NCI-H1930 (cell line): ENCODE measurements at places on chromosomes 12 and 14.

DNA sequence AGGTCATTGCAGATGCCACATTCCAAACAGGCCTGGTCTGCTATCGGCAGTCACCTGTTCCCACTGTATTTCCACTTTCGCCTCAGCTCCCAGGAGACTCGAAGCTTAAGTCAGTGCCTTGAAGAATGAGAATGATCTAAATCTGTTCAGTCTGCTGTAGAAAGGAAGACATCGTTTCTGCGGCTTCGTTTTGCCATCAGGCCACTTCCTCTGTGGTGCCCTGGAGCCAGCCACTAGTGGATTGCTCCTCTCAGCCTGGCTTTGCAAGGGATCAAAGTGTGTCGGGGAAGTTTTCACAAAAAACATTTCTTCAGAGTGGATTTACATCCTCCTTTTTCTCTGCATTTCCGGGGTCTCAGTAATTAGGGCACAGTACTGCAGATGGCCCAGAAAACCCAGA is 66.7 kb downstream of the AACS start:
- DNase-seq = no peak

GRCh38 chr14:63457498-63457897 is 85.7 kb downstream of the PPP2R5E start:
- DNase-seq = no peak

- DNase-seq = no peak
Observed at GRCh38 chr12:109572506-109572845, 828 bp downstream of the MMAB start.

- no peak for DNase-seq
Observed at GRCh38 chr12:91603060-91603459, 420.4 kb upstream of the DCN start.

DNA sequence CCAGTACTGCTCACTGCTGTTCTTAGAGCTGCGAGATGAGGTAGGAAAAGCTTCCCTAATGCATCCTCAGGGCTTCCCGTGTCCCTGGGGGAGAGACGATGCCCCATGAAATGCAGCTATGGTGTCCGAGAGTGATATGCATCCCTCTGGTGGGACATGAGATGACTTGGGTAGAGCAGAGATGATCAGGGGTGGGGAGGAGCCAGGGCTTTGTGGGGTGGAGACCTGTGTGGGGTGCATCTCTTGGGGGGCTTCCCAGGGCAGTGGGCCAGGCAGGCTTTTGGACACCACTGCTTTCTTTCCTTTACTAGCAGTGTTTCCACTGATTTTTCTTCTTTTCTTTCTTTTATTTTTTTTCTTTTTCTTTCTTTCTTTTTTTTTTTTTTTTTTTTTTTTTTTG is 147.3 kb downstream of the ADGRD1 start:
- DNase-seq = no peak

DNA sequence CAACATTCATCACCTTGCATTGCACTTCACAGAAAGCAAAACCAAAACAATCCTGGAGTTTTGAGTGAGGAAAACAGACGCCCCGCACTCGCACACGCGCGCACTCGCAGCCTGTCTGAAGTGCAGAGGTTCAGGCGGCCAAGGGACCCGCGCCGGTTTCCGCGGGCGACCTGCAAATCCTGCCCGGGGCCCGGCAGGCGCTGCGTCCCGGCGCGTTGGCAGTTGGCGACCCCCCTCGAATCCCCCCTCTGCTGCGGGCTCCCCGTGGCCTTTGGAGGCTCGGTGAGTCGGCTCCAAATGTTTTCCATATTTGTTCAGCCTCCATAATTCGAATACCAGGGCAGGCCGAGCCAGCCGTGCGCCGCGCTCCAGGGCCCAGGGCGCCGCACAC is at the start of gene SSPN:
Gene SSPN (plus strand): TSS at position 324 of the 391 bp plus-strand sequence. CDS start 100 bp downstream, outside the sequence.
- DNase-seq = peak; percentile 24

GRCh38 chr12:52582971-52583456 is 9.4 kb upstream of the KRT74 start:
- peak; percentile 20 for DNase-seq

GRCh38 chr12:121391619-121392324 is 8.1 kb upstream of the RNF34 start:
- no peak for DNase-seq

DNA sequence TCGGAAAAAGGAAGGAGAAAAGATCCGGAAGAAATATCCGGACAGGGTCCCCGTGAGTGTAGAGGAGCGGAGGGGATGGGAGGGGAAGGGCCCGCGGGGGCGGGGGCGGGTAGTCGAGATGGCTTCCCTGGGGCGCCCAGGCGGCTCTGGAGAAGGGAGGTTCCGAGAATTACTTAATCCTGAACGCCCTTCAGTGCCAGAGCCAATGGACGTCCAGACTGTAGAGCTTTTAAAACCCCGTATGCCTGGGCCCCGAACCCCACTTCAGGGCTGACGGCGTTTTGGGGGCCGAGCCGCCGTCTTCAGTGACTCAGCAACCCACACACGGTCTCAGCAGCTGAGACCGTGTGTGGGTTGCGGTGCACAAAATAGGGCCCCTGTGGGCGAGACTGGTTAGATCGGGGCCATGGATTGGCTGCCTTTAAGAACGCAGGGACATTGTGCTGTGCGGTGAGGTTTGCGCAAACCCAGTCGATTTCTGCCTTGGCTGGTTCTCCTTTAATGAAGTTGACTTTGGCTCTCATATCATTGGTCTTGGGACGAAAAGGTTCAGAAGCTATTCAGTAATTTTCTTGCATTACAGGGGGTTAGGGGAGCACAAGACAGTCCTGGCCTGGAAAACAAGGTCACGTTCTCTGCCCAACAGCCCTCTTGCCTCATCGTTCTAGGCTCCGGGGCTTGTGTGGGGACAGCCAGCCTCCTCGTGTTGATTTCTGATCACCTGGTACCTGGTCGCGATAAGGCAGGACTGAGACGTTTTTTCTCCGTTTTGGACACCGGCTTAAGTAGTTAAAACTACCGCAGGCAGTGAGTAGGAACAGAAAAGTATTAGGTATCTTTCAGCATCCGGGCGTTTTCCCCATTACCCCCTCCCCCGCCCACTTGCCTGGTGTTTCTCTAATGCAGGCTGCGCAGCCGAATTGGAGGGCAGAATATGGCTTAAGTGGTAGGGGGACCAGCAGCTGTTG is 775 bp downstream of the GABARAPL1 start:
- peak; percentile 28 for DNase-seq

GRCh38 chr12:12384571-12385340 is 27.9 kb downstream of the BORCS5 start:
- no peak for DNase-seq

GRCh38 chr12:7016958-7017571 is 1.2 kb downstream of the LPCAT3 start:
- DNase-seq = no peak

GRCh38 chr14:24130717-24131548 is 474 bp downstream of the FITM1 start:
- DNase-seq = no peak

DNA sequence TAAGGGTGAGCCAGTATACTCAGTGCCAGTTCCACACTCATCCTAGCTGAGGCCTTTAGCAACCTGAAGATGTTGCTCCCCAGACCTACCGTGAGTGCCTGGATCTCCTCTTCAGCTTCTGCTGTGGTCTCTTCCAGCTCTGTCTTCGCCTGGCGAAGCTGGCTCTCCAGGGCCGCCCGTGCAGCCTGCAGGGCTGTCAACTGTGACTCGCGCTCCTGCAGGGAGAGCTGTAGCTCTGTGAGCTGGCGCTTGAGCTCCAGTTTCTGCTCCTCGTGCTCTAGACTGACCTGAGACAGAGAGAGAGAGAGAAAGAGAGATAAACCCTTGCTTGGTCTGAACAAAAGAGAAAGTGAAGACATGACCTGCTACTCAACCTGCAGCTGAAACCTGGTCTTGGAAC is 84.0 kb downstream of the PRKAB1 start:
- DNase-seq = no peak

DNA sequence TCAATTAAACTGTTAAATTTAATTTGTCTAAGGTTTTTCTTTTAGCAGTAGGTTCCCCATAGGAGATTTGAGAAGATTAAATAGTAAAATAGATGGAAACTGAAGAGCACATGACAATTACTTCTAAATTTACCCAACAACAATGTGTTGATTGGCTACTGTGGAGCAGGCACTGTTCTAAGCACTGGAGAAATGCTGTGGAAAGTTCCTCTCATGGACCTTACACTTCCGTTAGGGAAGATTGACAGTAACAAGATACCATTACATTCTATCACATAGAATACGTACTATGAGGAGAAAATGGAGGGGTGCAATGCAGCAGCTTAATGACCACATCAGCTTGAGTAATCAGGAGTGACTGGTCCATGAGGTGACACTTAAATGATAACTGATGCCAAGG is 8.1 kb upstream of the STAB2 start:
- no peak for DNase-seq

GRCh38 chr12:10847744-10848143 is 1.5 kb downstream of the PRR4 start:
- DNase-seq = no peak

DNA sequence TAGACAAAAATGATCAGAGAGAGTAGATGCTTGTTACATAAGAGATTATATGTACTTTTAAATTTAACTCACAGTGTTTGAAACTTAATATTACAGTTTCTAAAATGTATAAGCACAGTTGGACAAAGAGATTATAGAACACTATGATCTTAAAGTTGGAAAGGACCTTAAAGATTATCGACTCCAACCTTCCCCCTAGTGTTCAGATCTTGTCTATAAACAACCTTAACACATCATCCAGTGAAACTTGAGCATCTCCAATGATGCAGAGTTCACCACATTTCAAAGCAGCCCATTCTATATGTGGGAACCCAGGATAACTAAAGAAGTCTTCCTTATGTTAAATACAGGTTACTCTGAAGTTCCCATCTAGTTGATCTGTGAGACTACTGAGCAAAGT is 480.8 kb downstream of the RMST start:
- no peak for DNase-seq

DNA sequence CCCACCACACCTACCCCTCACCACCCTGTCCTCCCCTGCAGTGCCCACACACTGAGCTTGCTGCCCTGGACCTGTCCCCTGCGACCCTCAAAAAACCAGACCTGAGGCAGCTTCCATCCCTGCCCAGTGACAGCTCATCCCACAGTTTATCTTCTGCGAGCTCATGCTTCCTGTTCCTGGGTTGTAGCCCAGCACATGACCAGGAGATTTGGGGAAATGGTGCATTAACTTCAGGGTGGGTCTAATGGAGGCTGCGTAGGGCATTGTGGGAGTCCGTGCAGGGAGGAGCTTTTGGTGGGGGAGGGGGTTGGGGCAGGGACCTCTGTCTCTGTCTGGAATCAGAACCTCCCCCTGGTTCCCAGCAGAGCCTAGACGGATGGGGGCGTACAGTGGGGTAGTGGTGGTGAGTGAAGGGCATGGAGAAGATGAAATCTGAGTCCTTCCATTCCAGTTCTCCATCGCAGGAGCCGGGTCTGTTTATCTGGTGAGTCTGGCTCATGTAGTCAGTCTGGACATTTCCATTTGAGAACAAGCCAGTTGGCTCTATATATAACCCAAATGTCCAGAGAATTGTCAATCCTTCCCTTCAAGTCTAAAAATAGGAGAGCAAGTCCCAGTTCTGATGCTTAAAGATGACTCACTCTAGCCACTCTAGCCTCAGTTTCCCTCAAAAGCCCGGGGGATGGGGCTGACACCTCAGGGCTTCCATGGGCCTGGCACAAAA is 270.9 kb downstream of the CACNA1C start:
- no peak for DNase-seq

- DNase-seq = no peak
Observed at GRCh38 chr12:7289743-7290142, 14.1 kb upstream of the ACSM4 start.

DNA sequence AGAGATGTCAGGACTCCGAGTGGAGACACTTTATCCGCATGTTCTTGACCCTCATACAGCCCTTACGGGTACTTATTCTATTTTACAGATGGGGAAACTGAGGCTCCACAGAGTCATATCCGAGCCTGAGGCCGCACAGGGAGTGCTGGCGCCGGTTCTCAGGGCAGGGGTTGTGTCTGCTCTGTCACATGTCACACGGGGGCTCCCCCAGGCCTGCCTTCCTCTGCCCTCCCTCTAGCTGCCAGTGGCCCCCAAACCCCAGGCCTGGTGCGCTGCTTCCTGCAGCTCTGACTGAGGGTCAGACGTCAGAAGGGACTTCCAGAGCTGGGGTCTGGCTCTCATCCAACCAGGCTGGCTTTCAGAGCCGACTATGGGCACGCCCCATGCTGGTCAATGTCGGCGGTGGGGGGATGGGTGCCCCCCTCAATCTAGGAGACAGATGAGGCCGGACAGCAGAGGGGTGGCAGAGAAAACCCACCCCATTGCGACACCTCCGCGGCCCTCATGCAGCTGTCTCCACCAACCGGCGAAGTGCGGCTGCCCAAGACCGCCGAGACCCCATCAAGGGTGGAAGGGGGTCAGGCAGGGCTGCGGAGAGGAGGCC is 811 bp upstream of the INF2 start:
- no peak for DNase-seq

DNA sequence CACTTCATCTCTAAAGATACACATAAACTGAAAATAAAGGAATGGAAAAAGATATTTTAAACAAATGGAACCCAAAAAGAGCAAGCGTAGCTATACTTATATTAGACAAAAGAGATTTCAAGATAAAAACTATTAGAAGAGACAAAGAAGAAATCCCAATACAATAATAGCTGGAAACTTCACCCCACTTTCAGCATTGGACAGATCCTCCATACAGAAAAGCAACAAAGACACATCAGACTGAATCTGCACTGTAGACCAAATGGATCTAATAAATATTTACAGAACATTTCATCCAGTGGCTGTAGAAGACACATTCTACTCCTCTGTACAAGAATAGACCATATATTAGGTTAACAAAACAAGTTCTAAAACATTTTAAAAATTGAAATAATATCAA is 117.6 kb upstream of the PDE3A start:
- no peak for DNase-seq
